Left forelimb (tissue), 1 donor: ENCODE measurements at places on chromosomes 1 and 21.

GRCh38 chr1:100747771-100748170, 28.2 kb downstream of the VCAM1 start:
- DNase-seq = no peak

DNA sequence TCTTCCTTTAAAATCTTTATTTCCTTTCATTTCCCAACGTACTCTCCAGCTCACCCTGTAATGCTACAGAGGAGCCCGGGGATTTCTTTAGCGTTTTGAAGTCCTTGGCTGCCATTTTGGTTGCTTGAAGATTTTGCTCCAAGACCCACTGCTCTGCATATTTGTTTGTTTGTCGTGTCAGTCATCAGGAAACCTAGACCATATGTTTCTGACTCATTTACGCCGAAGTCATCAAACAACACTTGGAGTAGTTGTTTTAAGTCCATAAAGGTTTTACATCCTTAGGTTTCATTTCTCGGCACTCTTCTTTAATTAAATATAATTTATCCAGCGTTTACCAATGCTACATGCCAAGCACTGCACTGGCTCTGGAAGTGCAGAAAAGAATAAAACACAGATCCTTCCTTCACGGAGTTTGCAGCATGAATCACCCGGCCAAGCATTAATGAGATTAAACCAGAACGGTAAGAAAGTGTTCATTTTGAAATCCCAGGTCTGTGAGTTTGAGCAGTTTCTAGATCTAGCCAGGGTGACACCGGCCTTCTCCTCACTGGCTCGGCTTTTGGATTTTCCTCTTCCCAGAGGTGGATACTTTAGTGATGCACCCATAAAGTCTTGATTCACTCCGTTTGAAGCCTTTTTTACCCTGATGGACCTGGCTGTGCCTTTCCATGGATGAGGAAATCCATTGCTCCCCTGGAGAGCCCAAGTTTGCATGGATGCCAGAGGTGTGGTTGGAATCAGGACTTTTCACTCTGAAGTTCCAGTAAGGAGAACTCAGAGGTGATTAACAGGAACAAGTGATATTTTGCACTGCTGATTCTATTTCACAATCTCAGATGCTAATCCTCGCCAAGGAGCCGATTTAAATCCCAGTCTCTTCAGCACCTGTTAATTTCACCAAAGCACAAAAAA, 109.3 kb downstream of the KAZN start:
- DNase-seq = no peak

- DNase-seq = no peak
Measured at GRCh38 chr1:40908350-40908749, 46.2 kb upstream of the CITED4 start.

- no peak for DNase-seq
Measured at GRCh38 chr1:104132382-104132973, 382.8 kb downstream of the AMY1C start.

DNA sequence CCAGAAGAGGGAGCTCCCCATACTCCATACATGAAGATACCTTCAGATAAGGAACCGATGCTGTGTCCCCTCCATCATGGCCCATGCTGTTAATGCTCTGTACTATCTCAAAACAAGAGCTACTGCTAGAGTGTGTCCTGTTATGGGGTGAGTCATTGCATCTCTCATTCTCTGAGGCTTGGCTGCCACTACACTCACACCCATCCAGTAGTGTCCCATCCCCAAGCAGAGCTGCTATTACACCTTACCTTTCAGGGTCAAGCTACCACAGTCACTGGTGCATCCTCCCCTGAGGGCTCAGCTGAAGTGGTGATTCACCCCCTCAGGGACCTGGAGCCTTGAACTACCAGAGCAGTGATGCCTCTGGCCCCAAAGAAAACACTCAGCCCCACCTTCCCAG, 198.5 kb downstream of the PLA2G4A start:
- peak; percentile 44 for DNase-seq

- no peak for DNase-seq
Measured at GRCh38 chr21:44774972-44775371, 26.6 kb downstream of the UBE2G2 start.

DNA sequence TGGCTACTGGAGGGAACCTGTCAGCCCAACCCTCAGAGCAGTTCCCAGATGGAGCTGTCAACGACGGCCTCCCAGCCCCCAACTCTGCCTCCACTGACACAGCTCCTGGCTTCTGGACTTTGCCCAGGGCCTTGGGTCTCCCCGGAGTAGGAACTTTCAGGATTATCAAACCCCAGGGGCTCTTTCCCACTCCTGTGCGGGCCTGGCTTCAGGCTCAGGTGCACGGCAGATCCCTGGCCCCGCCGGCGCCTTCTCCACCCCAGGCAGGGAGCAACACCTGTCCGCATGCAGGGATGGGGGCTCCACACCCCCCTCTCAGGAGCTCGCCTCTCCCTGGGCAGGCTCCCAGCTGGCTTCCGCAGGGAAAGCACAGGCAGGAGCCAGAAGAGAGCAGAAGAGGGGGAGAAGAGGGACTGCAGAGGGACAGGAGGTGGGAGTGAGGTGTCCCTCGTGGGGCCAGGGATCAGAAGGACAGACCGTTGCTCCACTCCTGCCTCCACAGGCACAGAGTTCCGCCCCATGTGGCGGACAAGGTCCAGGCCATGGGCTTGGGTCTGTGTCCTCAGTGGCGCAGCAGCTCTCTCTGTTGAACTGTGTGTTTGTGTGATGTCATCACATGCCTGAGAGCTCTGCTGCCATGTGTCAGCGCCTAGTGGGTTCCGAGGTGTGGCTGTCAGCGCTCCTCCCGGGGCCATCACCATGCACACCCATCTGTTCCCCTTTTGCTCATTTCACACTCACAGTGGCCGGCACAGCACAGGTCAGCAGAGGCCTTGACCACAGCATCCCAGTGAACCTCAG, 107.7 kb downstream of the PDE9A start:
- no peak for DNase-seq

DNA sequence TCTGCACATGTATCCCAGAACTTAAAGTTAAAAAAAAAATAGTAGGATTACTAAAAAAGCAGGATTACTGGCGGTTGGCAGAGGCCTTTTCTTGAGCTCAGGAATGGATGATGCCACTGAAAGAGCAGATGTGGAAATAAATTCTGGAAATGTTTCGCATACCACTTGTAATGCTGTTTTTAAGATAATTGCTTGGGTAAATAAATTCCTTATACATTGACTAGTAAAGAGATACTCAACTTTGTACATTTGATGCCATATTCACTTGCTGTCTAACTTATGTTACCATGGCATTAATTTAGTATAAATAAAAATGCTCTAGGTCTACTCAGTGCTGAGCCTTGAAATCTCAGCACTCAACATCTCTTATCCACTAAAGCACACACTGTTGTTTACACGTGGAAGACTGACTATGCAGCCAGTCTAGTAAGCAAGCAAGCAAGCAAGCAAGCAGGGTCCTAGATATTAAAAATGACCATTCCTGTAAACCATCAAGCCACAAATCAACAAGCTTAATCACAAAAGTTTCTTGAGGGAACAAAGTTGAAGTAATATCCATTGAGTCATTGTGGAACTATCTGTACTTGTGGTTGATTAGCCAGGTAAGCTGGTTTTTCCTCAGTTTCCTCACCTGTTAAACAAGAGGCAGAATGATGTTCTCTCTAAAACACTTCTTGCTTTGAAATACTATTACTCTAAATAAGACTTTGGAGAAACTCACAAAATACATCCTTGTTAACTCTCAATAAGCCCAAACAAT, 1.7 kb upstream of the RASAL2 start:
- no peak for DNase-seq

GRCh38 chr1:234885601-234886000, 243.0 kb downstream of the TOMM20 start:
- no peak for DNase-seq

DNA sequence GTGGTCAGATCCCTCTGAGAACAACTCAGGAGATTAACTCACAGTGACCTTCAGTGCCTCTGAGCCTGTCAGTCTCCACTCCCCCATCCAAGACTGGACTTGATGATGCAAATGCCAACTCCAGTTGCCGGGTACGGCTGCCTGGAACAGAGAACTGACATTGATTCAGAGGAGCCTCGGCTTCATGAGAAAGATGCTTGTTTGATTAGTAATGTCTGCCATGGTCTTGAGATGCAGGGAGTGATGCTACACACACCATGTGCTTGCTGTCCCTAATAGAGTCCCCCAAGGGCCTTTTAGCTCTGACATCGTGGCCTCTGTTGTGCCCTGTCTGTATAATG, 51.8 kb upstream of the LRP8 start:
- DNase-seq = no peak

- no peak for DNase-seq
Measured at GRCh38 chr21:22319435-22319834, 1321.2 kb downstream of the NCAM2 start.

GRCh38 chr1:160542303-160542945, 19.4 kb upstream of the SLAMF6 start:
- no peak for DNase-seq
